Left ventricle myocardium inferior (tissue), 1 donor: ENCODE measurements at places on chromosomes 7 and 10. TPM values are rescaled to one million over a fixed set of nuclear protein-coding genes. Genes with fewer than 3 reads are reported as not detected.

The OPN1SW gene
- total RNA-seq: not detected

The RNF32 gene
- not detected for total RNA-seq

The NEUROG3 gene
- not detected for total RNA-seq

The CALHM3 gene
- total RNA-seq: not detected
